ENCODE measurements at places on chromosomes 2 and 18.

DNA sequence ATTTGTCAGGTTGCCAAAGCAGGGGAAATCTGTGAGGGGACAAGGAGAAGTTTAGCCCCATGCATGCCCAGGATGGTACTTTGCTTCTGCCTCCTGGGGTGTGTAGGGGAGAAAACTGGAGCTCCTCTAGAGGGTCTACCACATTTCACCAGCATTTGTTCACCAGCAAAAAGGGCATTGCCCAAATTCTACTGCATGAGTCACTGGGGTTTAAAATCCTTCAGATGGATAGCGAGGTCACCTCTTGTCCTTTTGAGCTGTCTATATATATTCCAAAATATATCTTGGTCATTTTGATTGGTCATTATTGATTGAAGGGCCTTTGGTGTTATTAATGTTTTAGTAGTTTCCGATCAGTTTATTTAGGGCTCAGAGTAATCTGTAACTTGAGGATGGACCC, 18.7 kb downstream of the FHOD3 start:
- no peak for DNase-seq

GRCh38 chr2:126981476-126981875, 82.8 kb downstream of the TEX51 start:
- DNase-seq, result no peak

DNA sequence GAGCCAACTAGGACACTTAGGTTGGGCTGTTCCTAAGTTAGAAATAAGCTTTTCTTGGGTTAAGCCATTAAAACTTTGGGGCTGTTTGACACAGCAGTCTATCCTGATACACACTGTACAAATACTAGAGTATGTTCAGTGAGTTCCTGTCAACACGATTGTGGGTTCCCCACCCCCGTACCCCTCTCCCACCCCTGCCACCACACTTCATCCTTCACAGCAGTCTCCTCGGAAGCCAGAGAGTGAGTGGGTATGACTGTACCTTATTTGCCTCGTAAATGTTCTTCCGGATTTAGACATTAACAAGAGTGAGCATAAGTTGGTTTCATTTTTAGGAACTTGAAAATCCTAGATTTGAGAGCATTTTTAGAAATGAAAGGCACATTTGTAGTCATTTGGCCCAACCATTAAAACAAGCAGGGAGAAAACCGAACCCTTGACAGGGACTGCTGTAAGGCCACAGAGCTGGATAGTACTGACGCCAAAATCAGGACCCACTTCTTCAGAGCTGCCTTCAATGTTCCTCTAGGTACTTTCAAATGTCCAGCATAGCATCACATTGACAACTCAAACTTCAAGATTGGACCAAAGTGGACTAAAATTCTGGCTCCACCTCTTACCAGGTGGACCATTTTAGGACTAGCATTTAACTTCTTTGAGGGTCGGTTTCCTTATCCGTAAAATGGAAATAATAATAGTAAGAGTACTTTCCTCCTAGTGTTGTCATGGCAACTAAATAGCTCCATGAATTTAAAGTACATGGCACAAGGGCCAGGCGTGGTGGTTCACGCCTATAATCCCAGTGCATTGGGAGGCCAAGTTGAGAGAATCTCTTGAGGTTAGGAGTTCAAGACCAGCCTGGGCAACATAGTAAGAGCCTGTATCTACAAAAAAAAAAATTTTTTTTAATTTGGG, 166.3 kb upstream of the SERTAD2 start:
- no peak for DNase-seq

- no peak for DNase-seq
Measured at GRCh38 chr2:147843391-147843863, 1.4 kb upstream of the ACVR2A start.

DNA sequence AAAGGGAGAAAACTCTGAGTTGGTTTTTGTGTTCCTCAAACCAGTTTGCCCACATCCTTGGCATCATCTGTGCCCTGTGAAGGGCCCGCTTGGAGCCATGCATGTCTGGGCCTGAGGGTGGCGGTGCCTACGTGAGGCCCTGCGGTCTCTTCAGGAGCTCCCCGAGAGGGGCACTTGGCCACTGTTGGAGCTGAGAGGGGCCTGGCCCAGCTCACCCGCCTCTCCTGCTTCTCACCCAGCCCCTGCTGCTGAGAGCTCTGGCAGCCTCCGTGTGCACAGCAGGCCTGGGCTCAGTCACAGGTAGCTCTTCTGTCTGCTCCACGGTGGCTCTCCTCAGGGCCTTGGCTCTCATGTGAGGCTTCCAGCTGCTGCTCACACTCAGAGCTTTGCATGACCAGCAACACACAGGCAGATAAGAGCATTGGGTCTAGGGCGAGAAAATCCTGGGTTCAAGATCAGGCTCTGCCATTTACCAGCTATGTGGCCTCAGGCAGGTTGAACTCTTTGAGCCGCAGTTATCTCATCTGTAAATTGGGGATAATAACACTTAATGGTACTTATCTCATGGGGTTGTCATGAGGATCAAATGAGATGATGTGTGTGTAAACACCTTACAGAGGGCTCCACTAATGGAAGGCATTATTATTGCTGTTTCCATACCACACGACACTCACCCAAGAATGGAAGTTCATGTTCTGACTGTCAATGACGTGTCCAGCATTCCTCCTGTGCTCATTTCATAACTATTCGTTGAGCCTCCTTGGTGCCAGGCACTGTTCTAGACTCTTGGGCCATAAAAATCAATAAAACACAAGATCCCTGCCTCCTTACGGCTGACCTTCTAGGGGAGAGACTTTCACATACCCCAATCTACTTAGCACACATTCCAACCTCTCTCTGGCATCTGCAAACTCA, 41.6 kb upstream of the PLB1 start:
- DNase-seq, result no peak

GRCh38 chr18:51212606-51213005, 15.1 kb upstream of the MEX3C start:
- no peak for DNase-seq

DNA sequence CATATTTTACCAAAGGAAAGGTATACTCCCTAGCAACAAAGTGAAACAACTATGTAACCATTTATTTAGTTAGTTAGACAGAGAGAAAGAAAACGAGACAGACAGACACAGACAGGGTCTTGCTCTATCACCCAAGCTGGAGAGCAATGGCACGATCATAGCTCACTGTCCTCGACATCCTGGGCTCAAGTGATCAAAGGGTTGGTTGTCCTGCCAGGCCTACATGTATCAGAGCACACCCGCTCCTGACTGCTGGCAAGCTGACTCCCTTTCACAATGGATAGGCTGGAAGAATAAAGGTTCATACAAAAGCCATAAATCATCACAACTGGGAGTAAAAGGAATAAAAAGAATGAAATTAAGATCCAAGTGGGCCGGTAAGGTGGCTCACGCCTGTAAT, 53.5 kb downstream of the ATL2 start:
- DNase-seq, result no peak

- peak; percentile 95 for DNase-seq
Measured at GRCh38 chr2:20450201-20450999, 3.5 kb downstream of the RHOB start.

- DNase-seq, result no peak
Measured at GRCh38 chr2:119490653-119491195, 33.6 kb downstream of the SCTR start.

GRCh38 chr2:104434318-104434792, 419.6 kb upstream of the POU3F3 start:
- peak; percentile 24 for DNase-seq

DNA sequence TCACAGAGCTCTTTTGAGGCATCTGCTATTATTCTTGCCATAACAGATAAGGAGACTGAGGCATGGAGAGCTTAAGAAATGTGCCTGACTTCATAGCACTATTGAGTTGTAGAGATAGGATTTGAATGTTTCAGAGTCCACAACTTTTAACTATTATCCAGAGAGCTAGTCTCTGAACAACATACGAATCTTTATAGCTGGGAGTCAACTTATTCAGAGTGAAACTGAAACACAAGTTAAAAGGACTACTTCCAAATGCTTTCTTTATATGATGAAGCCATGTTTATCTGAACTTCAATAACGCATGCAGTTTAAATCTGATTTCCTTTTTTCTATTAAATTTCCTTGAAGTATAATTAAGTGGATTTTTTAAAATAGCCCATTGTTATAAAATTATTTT, 268.8 kb downstream of the IKZF2 start:
- DNase-seq, result no peak

GRCh38 chr18:49055754-49056172, 105.0 kb upstream of the SMAD7 start:
- DNase-seq, result no peak

- DNase-seq, result peak; percentile 89
Measured at GRCh38 chr2:224982910-224983711, 59.2 kb downstream of the DOCK10 start.

GRCh38 chr18:14933049-14933851, 185.3 kb downstream of the ANKRD30B start:
- no peak for DNase-seq

Data from umbilical cord (tissue), 2 donors.